ENCODE measurements at places on chromosomes 7 and 10. TPM values are rescaled to one million over a fixed set of nuclear protein-coding genes. Genes with fewer than 3 reads are reported as not detected.

Gene STYXL1
- 21.9 TPM for total RNA-seq

- H3K36me3 ChIP-seq = no peaks in the 10 kb centered on the region
- H3K4me1 ChIP-seq = no peaks in the 10 kb centered on the region
- no peak for DNase-seq
- no peak overlapping the region for H3K4me3 ChIP-seq
- H3K27ac ChIP-seq = no peak overlapping the region
Observed at GRCh38 chr10:1516492-1517165, 220.7 kb downstream of the ADARB2 start.

DNA sequence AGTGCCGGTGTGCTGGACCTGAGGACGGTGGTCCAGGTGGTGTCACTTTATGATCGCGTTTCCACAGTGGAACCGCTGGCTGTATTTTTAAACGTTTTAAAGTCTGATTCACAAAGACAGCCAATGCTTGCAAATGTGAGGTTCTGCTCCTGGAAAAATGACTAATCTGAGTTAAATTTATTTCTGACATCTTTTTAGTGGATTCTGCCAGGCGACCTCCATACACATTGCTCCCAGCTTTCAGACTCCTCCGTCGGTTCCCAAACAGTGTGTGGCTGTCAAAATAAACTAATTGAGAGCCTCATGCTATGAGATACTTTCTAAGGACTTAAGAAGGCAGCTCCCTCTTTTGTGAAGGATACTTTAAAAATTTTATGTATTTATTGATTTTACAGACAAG, 12.7 kb upstream of the TTYH3 start:
- no peaks in the 10 kb centered on the region for H3K27me3 ChIP-seq
- H3K4me3 ChIP-seq = no peak overlapping the region
- H3K36me3 ChIP-seq = no peaks in the 10 kb centered on the region
- no peak overlapping the region for H3K27ac ChIP-seq
- no peaks in the 10 kb centered on the region for H3K4me1 ChIP-seq
- no peak for DNase-seq

Gene ZNF282
- total RNA-seq = 7.1 TPM

- peaks cover 4% of the 10 kb centered on the region for H3K4me1 ChIP-seq
- no peaks in the 10 kb centered on the region for H3K27me3 ChIP-seq
- H3K27ac ChIP-seq = no peak overlapping the region
- H3K36me3 ChIP-seq = no peaks in the 10 kb centered on the region
- H3K4me3 ChIP-seq = no peak overlapping the region
Observed at GRCh38 chr7:151454305-151454704, 14.4 kb upstream of the CRYGN start.

- DNase-seq = no peak
- no peak overlapping the region for H3K27ac ChIP-seq
- H3K27me3 ChIP-seq = no peaks in the 10 kb centered on the region
- peaks cover 2% of the 10 kb centered on the region for H3K4me1 ChIP-seq
Observed at GRCh38 chr7:50714857-50715256, 67.8 kb downstream of the GRB10 start.

Gene SEPTIN7
- total RNA-seq = 35.2 TPM

GRCh38 chr10:57119684-57120083, 758.6 kb upstream of the ZWINT start:
- H3K4me1 ChIP-seq = no peaks in the 10 kb centered on the region
- H3K4me3 ChIP-seq = no peak overlapping the region
- H3K36me3 ChIP-seq = no peaks in the 10 kb centered on the region

Gene ZNF804B
- total RNA-seq = not detected

Gene SPDYE18
- total RNA-seq = not detected

- no peaks in the 10 kb centered on the region for H3K36me3 ChIP-seq
- H3K27me3 ChIP-seq = no peaks in the 10 kb centered on the region
- H3K4me1 ChIP-seq = no peaks in the 10 kb centered on the region
- no peak overlapping the region for H3K27ac ChIP-seq
Observed at GRCh38 chr7:19747740-19748339, 25.6 kb downstream of the TMEM196 start.

DNA sequence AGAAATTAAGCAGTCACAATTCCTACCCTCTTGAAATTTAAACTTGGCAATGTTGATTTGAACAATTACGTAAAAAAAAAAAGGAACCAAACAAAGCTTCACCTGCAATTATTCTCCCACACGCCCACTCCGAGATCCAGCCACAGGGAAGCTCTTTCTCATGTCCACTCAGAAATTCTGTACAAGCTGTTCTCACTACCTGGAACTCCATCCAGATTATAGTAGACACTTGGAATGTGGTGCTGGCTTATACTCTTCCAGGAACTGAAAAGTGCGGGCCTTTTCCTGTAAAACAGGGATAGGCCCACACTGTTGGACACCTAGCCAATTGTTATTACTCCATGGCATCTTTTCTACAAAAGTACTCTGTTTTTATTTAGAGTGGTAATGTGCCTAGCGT, 20.3 kb upstream of the TOMM7 start:
- H3K27ac ChIP-seq = no peak overlapping the region
- no peak overlapping the region for H3K4me3 ChIP-seq
- no peaks in the 10 kb centered on the region for H3K36me3 ChIP-seq

Gene AKR1B15
- 2.5 TPM for total RNA-seq

DNA sequence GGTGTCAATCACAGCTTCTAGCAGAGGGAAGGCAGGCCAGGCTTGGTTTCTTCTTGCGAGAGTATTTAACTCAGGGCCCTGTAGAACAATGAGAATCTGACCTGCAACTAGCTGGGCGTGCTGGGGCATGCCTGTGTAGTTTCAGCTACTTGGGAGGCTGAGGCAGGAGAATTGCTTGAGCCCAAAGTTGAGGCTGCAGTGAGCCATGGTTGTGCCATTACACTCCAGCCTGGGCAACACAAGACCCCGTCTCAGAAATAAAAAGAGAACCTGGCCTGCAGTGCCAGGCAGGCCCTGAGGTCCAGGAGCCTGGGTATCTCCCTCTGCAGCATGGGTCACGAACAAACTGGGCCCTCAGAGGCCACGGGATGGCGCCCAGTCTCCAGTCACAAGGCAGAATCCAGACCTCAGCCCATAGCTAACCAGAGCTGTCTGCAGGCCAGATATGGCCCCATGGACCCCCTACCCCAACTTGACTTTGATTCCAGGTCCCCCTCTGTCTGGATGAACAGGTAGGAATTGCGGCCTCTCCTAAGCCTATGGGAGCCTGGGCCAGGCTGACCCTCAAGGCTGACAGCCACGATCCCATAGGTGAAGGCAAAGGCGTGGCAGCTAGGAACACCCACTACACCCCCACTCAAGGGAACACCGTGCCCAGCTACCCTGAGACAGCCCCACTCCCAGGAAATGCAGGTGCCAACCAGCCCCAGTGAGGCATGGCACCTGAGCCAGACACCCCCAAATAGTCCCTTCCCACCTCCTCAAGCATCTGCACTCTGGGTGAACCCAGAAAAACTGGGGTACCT, 102.7 kb upstream of the TNRC18 start:
- peak overlapping the region; percentile 100 for H3K27ac ChIP-seq
- peak overlapping the region; percentile 8 for H3K4me3 ChIP-seq
- peaks cover 22% of the 10 kb centered on the region for H3K36me3 ChIP-seq
- no peaks in the 10 kb centered on the region for H3K27me3 ChIP-seq
- peak; percentile 74 for DNase-seq

DNA sequence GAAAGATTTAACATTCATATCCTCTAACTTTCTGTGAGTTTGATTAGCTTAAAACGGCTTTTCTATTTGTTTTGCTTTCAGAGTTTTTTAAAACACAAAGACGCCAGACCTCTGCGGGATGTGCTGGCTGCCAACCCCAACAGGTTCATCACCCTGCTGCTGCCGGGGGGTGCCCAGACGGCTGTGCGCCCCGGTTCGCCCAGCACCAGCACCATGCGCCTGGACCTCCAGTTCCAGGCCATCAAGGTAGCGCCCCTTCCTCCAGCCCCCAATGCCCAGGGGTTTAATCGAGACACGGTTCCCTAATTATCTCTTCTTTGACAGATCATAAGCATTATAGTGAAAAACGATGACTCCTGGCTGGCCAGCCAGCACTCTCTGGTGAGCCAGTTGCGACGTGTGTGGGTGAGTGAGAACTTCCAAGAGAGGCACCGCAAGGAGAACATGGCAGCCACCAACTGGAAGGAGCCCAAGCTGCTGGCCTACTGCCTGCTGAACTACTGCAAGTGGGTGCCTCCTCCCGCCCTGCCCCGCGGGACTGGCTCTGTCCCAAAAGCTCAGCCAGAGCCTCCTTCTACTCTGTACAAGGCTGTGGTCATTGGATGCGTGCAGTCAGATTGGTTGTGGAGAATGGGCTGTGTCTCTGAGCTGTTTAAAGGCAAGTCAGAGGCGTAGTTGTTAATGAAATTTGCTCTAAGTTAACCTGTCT, 71.2 kb downstream of the TRRAP start:
- H3K4me3 ChIP-seq = no peak overlapping the region
- H3K27me3 ChIP-seq = no peaks in the 10 kb centered on the region
- H3K36me3 ChIP-seq = peaks cover 62% of the 10 kb centered on the region
- no peaks in the 10 kb centered on the region for H3K4me1 ChIP-seq

Gene IFIT1B
- total RNA-seq = not detected

- H3K27me3 ChIP-seq = no peaks in the 10 kb centered on the region
- DNase-seq = no peak
- H3K4me1 ChIP-seq = no peaks in the 10 kb centered on the region
Observed at GRCh38 chr7:144826208-144826607, 9.6 kb downstream of the TPK1 start.

GRCh38 chr7:69510114-69510513, 88.2 kb upstream of the AUTS2 start:
- H3K27me3 ChIP-seq = no peaks in the 10 kb centered on the region
- no peak overlapping the region for H3K27ac ChIP-seq
- no peaks in the 10 kb centered on the region for H3K36me3 ChIP-seq
- no peaks in the 10 kb centered on the region for H3K4me1 ChIP-seq
- no peak for DNase-seq
- H3K4me3 ChIP-seq = no peak overlapping the region

Gene SYPL1
- total RNA-seq = 37.9 TPM

Gene HKDC1
- 44.5 TPM for total RNA-seq

- H3K27ac ChIP-seq = no peak overlapping the region
- H3K36me3 ChIP-seq = no peaks in the 10 kb centered on the region
- no peaks in the 10 kb centered on the region for H3K4me1 ChIP-seq
- no peak for DNase-seq
- H3K4me3 ChIP-seq = no peak overlapping the region
- H3K27me3 ChIP-seq = no peaks in the 10 kb centered on the region
Observed at GRCh38 chr7:137957887-137958286, 44.0 kb downstream of the CREB3L2 start.

Gene ZNF365
- total RNA-seq = not detected

GRCh38 chr7:77923419-77923818, 124.8 kb downstream of the PHTF2 start:
- no peak overlapping the region for H3K4me3 ChIP-seq
- no peaks in the 10 kb centered on the region for H3K27me3 ChIP-seq
- DNase-seq = no peak
- no peaks in the 10 kb centered on the region for H3K4me1 ChIP-seq
- no peaks in the 10 kb centered on the region for H3K36me3 ChIP-seq
- no peak overlapping the region for H3K27ac ChIP-seq

- H3K4me3 ChIP-seq = peak within 1 kb of the TSS; percentile 20
- DNase-seq = no peak
- H3K36me3 ChIP-seq = no peaks in the 10 kb centered on the region
- no peaks in the 10 kb centered on the region for H3K27me3 ChIP-seq
- H3K4me1 ChIP-seq = no peaks in the 10 kb centered on the region
- H3K27ac ChIP-seq = peak within 1 kb of the TSS; percentile 83
Observed at GRCh38 chr10:88952647-88953111, at the start of gene ACTA2. Gene ACTA2 (minus strand): TSS chr10:88952773. CDS start chr10:88948930, 3,843 bp downstream.

DNA sequence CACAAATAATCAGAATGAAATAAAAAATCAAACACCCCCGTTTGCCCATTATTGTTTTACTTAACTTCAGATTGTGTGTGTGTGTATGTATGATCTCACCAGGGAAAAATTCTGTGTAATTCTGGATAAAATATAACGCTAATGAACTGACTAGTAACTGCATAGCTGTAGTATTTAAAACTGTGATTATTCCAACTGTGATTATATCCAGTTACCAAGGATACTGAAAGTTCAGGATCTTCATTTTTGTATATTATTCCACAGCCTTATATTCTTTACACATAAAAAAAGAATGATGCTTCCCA, 2.9 kb downstream of the TWIST1 start:
- H3K4me1 ChIP-seq = no peaks in the 10 kb centered on the region
- no peak overlapping the region for H3K4me3 ChIP-seq
- H3K27ac ChIP-seq = no peak overlapping the region
- H3K27me3 ChIP-seq = no peaks in the 10 kb centered on the region
- no peak for DNase-seq
- H3K36me3 ChIP-seq = no peaks in the 10 kb centered on the region

- no peak for DNase-seq
- H3K27me3 ChIP-seq = no peaks in the 10 kb centered on the region
- no peaks in the 10 kb centered on the region for H3K4me1 ChIP-seq
- H3K36me3 ChIP-seq = no peaks in the 10 kb centered on the region
- H3K27ac ChIP-seq = no peak overlapping the region
Observed at GRCh38 chr7:46607176-46607575, 686.1 kb upstream of the IGFBP3 start.

DNA sequence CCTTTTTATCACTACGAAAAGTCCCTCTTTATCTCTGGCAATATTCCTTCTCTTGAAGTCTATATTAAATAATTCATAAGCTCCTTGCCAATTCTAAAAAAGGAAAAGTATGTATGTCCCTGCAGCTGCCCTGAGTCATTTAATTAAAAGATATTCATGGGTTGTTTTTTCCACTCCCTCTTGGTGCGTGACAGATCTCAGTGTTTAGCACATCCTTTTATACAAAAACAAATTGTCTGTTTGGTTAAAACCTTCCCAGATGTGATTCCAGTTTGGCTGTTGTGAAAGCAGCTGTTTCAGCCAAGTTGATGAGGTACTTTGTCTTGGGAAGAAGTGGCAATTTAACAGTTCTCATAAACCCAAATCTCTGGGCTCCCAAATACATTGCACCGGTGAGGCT, 33.8 kb upstream of the PRLHR start:
- H3K36me3 ChIP-seq = no peaks in the 10 kb centered on the region
- DNase-seq = no peak

- H3K27me3 ChIP-seq = no peaks in the 10 kb centered on the region
- H3K4me1 ChIP-seq = no peaks in the 10 kb centered on the region
- no peak overlapping the region for H3K4me3 ChIP-seq
- no peaks in the 10 kb centered on the region for H3K36me3 ChIP-seq
Observed at GRCh38 chr7:134940729-134941128, 45.6 kb upstream of the AGBL3 start.

Gene ASZ1
- not detected for total RNA-seq

DNA sequence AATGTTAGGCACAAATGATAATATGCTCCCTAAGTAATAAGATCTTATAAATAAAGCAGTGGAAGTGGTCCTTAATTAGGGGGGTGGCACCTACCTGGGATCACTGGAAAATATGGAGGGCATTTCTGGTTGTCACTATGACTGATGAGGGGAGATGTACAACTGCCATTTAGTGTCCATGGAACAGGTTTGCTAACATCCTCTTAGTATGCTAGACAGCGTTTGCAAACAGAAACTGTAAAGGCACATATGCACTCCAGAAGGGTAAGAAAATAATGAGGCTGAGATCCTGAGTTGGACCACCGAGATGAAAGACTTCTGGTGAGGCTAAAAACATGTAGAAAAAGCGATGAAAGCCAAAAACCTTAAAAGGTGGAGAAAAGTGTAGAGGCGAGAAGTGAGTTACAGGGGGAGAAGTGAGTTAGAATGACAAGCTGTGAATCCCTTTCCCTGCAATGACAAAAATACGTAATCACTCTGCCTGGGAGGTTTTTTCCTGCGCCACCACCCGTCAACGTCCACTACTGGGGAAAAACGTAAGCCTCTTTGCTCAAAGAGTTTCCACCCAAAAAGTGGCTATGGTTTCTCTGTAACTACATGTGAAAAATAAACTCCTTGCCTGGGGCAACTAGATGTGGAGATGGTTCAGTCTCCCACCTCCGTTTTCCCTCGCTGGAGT, 767 bp downstream of the KRIT1 start:
- no peak for DNase-seq
- peaks cover 24% of the 10 kb centered on the region for H3K4me1 ChIP-seq
- H3K36me3 ChIP-seq = no peaks in the 10 kb centered on the region
- no peaks in the 10 kb centered on the region for H3K27me3 ChIP-seq
- H3K27ac ChIP-seq = peak overlapping the region; percentile 88
- peak overlapping the region; percentile 81 for H3K4me3 ChIP-seq
